B cell (primary cell): ENCODE measurements at places on chromosomes 16 and 17.
A peak's percentile ranks its signal among the peaks of the same experiment; 100 is the strongest.

DNA sequence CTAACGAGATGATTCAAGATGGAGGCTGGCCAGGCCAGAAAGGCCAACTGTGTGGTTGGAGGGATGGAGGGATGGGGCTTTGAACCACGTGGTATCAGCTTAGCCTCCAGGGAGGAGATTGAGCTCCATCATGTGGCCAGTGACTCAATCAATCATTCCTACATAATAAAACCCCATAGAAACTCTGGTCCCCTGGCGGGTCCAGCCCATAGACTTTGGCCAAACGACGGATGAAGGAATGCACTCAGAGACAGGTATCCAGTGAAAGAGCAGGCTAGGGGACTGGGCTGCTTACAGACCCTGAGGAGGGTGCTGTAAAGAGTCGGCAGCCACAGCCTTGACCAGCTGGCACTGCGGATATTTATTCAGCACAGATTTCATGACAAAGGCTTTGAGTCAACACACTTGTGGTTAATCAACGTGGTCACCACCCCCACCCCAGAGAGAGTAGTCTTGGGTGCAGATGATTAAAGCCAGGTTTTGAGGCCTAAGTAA, 308.7 kb upstream of the TNRC6C start:
- no peak for DNase-seq

DNA sequence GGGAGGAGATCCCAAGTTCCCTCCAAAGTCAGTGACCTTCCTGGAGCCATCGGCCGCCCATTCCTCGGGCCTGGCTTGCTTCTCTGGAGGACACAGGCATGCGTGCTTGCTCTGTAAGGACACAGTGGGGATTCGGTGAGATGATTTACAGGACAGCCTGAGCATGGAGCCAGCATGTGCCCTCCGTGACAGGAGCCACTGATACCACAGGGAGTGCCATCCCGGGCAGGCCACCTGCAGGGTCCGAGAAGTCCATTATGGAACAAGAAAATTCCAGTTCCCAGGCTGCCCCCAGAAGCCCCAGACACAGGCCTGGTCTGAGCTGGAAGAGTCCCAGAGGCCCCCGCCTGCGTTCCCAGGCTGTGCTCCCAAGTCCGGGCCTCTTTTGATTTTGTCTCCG, 47.9 kb downstream of the FOXL1 start:
- no peak for DNase-seq

DNA sequence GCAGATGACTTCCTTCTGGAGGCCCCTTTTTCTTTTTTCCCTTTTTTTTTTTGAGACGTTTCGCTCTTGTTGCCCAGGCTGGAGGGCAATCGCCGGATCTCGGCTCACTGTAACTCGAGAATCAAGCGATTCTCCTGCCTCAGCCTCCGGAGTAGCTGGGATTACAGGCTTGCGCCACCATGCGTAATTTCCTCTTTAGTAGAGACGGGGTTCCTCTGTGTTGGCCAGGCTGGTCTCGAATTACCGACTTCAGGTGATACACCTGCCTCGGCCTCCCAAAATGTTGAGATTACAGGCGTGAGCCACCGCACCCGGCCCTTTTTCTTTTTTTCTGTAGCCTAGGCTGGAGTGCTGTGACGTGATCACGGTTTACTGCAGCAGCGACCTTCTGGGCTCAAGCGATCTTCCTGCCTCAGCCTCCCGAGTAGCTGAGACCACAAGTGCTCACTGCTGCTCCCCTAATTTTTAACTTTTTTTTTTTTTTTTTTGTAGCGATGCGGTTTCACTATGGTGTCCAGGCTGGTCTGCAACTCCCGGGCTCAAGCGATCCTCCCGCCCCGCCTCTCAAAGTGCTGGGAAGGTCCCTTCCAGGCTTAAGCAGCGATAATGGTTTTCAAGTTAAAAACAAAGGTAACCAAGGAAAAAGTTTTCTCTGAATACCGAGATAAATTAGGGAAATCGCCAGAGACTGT, 956 bp upstream of the IST1 start:
- peak; percentile 66 for DNase-seq

GRCh38 chr17:27560668-27561067, 70.3 kb upstream of the LGALS9 start:
- DNase-seq = no peak

- DNase-seq = no peak
Measured at GRCh38 chr17:13395346-13395745, 206.4 kb downstream of the HS3ST3A1 start.

GRCh38 chr17:19755821-19756510, 7.9 kb upstream of the ALDH3A1 start:
- peak; percentile 46 for DNase-seq

- DNase-seq = no peak
Measured at GRCh38 chr16:26963109-26963508, 103.6 kb upstream of the C16orf82 start.

- no peak for DNase-seq
Measured at GRCh38 chr17:1986783-1987451, 38.2 kb downstream of the RTN4RL1 start.

DNA sequence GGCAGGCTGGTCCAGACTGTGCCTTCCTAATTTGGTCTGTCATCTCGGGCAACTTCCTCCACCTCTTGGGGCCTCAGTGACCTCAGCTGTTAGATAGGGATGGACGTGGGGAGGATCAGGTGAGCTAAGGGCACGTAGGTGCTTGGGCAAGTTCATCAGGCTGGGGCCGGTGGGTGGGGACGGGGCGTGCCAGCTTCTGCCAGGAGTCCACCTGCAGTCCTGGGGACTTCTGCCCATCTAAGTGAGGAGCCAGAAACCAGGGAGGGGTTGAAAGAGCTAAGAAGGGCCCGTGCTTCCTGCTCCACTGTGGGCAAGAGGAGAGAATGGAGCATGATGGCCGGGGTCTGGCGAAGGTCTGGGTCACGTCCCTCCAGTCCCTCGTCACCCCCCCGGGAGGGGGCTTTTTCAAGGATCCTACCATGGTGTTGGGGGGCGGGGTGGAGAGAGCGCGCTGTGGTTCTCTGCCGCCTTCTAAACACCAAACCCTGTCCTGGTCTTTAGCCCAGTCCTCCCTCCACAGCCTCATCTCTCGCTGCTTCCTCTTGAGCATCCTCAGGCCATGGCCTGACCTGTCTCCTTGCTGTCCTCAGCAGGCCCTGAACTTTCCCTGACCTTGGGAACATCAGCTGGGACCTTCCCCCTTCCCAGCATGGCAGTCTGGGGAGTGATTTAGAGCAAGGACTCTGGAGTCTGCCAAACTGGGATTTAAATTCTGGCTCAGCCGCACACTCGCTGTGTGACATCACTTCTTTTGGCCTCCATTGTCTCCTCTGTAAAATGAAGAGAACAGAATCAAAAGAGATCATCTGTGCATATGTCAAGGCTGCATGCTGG, 21.6 kb downstream of the SPNS2 start:
- no peak for DNase-seq

- no peak for DNase-seq
Measured at GRCh38 chr17:44842748-44843147, 4.9 kb upstream of the HIGD1B start.

- DNase-seq = no peak
Measured at GRCh38 chr16:56257666-56258342, 66.5 kb downstream of the GNAO1 start.

GRCh38 chr17:16254773-16255400, 37.9 kb downstream of the PIGL start:
- no peak for DNase-seq

GRCh38 chr17:74211141-74211911, 2.0 kb upstream of the TTYH2 start:
- DNase-seq = peak; percentile 46

GRCh38 chr17:61687769-61688168, 96.8 kb upstream of the NACA2 start:
- DNase-seq = no peak

GRCh38 chr17:61420745-61421398, 21.2 kb downstream of the TBX2 start:
- DNase-seq = no peak

DNA sequence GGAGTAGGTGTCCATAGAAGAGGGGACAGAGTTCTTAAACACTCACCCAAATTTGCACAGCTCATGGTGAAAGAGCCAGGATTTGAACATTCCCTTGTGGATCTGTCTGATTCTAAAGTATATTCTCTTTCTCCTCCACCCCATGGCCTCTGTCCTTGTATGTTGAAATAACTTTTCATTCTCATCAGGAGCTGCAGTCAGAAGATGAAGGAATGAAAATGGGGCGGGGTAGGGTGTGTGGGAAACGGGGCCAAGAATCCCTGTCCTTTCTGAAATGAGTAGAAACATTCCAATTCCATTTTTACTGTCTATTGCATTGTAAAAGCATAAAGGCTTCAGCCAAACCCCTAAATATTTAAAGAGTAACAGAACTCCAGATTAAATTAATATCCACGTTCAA, 42.8 kb downstream of the NOG start:
- no peak for DNase-seq

- DNase-seq = no peak
Measured at GRCh38 chr16:777826-778225, 10.4 kb downstream of the RPUSD1 start.

DNA sequence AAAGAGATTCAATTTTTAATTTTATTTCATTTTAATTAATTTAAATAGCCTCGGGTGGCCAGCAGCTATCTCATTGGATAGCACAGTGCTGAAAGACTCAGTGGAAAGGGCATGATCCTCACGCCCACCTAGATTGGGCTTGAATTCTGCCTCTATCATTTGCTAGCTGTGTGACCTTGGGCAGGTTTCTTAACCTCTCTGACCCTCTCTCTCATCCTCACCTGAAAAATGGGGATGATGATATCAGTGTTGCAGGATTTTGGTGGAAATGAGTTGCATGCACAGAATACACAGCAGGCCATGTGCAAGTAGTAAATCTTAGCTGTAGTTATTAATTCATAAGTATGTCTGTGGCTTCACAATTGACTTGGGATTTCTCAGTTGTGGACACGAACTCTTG, 272.4 kb upstream of the XYLT1 start:
- DNase-seq = no peak

DNA sequence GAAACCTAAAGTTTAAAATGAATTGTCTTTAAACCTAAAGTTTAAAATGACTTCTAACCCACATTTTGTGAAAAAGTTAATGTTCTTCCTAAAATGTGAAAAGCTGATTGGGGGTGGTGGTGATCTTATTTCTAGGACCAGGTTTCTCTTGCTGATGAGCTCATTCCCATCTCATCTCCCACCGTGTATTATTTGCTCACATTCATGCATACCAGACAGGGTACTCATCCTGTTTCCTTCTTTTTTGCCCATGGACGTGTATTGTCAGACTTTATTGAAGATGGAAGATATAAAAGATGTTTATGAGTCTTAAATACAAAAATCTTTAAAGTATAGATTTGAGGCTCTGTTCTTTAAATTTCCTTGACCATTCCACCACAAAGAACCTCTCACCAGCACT, 70.1 kb upstream of the MPHOSPH6 start:
- DNase-seq = no peak

DNA sequence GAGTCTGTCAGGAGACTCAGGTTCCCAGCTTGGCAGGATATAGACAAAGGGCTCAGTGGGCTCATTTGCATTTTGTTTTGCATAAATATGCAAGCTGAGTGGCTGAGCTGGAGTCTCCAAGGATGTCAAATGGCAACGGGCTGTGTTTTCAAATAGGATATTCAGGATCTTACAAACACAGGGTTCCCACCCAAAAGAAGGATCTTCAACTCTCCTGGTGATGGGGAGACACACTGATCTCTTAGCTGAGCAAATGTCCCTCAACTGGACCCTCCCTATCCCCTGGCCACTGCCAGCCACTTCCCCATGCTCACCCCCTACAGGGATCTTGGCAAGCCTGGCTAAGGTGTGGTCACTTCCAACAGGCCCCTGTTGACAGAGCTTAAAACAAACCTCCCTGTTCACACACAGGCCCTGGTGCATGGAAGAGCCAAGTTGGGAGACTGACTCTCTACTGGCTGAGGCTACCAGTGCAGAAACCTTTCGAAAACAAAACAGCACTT, 61.6 kb downstream of the SOX9 start:
- no peak for DNase-seq

DNA sequence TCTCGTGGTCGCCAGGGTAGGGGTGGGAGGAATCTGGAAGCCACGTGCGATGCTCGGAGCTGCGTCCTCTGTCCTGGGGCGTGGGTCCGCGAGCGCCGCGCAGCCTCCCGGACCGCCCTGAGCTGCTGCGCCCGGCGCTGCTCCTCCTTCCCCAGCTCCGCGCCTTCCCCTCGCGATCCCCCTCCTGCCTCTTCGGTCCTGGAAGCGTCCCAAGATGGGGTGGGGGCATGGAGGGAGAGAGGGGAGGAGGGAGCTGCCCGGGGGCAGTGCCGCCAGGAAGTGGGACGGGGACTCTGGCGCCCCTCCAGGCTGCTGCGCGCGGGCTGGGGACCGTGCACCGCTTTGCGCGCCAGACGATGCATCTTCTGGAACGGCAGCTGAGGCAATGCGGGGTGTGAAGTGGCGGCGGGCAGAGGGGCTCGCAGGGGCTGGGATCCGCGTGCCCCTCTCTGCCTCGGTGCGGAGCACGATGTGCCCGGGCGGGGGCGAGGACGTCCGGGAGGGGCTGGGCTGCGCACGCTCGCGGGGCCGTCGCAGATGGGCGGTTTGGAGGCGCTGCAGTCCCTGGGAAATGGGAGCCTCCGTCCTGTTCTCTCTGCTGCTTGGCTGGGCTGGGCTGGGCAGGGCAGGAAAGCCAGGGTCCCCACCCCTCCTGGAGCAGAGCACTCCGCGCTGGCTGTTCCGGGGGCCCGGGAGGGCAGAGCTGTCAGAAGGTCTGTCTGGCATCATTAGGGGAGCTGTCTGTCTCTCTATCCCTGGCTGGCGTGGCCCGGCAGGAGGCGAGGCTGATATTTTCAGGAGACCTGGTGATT, 388.0 kb downstream of the SEC14L1 start:
- DNase-seq = peak; percentile 34

DNA sequence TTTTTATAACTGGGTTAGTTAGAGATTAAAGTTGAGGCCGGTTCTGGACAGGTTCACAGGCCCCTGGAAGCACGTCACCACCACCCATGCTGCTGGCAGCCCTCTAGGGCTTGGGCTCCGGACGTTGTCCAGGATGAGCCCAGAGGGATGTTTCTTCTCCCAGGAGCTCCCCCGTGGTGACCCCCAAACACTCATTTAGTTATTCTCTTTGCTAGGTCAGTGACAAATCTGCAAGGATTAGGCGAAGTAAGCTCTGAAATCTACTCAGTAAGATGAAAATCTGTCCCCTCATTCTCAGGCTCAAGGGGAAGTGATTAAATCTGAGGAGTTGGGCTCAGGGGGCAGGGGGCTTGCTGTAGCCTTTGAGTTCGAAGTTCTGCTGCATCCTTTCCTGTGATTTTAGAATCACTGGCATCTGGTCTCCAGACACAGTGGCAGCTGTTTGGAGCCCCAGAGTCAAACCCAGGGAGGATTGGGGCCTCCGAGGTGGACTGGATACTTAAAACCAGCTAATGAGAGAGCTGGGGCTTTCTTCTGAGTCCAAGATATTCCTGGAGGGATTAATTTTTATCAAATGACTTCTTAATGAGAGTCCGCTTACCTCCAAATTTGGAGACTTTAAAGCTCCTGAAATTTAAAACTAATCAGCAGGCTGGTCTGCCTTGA, 49.2 kb upstream of the HS3ST2 start:
- DNase-seq = no peak

DNA sequence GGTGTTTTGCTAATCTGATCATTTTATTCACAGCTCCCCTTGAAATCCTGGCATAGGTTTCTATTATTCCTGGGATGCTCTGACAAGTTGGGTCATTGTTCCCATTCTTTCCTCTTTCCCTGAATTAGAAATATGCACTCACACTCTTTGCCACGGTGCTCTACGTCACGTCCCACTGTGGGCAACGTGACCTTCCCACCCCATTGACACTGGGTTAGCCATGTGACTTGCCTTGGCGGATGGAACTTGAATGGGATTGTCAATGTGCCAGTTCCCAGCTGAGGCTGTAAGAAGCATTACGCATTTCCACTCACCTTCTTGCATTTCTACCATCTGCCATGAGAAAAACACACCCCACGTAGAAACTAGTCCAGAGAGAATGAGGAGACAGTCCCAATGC, 492.4 kb downstream of the SHISA9 start:
- no peak for DNase-seq
